ENCODE measurements at places on chromosomes 6 and 20.
A peak's percentile ranks its signal among the peaks of the same experiment; 100 is the strongest.

- DNase-seq: no peak
These were observed 443.1 kb upstream of the FLRT3 start for GRCh38 chr20:14780508-14780907.

- peak; percentile 81 for DNase-seq
These were observed 3.3 kb downstream of the KCNK5 start for GRCh38 chr6:39225946-39226437.

DNA sequence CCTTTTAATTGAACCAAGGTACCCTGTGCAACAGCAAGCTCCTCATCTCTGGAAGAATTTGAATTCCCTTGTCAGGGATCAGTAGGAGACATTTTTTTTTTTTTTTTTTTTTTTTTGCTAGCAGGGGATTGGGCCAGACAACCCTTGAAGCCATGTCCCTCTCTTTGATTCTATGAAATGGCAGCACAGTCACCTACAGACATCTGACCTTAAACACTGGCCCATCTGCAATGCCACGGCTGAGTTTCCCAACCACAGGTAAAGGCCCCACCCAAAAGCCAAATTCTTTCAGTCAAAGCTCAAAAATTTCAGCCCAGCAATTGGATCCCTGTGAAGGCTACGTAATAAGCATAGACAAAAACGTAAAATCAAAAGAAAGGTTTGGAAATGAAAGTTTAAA lies 94.2 kb downstream of the FYN start:
- no peak for DNase-seq

DNA sequence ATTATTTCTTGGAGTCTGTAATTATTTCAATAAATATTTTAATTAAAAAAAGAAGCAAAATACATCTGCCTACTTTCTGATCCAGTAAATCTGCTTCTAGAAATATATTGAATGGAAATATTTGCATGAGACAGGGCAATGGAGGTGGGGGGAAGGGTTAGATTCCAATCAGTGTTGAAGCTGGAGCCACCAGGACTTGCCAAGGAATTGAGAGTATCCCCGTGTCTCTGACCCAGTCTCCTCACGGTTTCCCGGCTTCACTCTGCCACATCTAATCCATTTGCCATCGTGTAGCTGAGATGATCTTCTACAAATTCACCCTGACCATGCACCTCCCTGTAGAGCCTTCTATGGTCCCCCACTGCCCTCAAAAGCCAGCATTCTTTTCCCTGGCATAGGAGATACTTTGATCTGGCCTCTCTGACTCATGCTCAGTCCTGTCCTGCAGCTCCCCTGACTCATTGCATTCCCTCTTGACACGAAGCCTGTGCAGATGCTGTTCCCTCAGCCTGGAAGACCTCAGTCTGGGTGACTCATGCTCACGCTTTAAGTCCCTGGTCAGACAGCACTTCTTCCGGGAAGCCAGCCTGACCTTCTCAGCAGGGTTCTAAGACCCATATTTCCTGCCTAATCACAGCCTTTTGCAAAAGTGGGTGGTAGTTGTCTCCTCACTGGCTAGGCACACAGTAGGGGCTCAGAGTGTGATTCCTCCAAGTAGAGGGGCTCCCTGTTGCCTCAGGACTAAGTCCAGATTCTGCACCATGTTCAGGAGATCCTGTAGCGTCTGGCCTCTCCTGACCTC lies 23.0 kb upstream of the FKBP1A start:
- peak; percentile 38 for DNase-seq

- no peak for DNase-seq
These were observed 62.6 kb downstream of the FAM50B start for GRCh38 chr6:3911614-3912336.

GRCh38 chr6:49552596-49552995 lies 2.1 kb downstream of the C6orf141 start:
- DNase-seq: no peak

Data from activated CD4-positive, alpha-beta memory T cell treated with anti-CD3 and anti-CD28 coated beads for 36 hours (primary cell).